Central memory CD8-positive, alpha-beta T cell (primary cell): ENCODE measurements at places on chromosomes 7 and 10.

DNA sequence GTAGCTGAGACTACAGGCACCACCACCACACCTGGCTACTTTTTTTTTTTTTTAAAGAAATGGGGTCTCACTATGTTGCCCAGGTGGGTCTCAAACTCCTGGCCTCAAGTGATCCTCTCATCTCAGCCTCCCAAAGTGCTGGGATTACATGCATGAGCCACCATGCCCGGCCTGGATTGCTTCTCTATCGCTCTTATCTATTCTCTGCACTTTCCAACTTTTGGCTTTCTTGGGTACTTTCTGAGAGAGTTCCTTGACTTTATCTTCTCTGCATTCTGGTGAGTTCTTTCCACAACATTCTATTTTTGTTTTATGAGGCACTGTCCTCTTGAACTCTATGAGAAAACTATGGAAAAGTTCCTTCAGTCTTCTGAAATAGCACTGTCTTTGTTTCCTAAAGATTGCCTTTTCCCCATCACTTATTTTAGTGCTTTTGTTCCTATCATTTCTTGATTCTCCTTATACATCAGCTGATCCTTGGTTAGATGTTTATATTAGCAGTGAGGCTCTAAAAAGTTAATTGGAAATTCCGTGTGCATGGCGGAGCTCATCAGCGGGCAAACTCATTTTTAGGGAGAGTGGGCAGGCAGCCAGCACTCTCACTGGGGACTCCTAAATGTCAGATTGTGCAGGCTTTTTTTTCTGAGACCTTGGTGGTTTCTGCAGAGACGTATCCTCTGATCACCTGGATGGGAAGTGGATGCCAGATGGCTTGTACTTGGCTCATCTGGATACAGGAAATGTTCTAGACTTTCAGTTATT, 43.9 kb downstream of the HIP1 start:
- DNase-seq: no peak
- peaks cover 6% of the 10 kb centered on the region for H3K36me3 ChIP-seq
- no peaks in the 10 kb centered on the region for H3K27me3 ChIP-seq
- peaks cover 9% of the 10 kb centered on the region for H3K4me1 ChIP-seq
- H3K27ac ChIP-seq: no peak overlapping the region

DNA sequence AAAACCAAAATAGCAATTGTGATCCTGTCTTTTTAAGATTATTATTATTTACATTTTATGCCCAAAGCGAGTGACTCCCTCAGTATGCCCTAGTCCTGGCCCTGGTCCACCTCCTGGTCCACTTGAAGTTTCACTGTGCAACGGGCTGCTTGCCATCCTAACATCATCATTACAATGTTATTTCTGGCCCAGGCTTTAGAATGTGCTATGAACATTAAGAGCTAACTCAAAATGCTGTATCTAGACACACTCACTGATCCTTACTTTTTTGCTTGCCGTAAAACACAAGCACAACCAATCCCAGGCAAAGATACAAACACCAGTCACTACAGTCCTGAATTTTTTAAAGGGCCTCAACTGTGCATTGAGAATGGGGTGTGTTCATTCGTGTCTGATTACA, 38.4 kb downstream of the RHOBTB1 start:
- no peak for DNase-seq
- H3K4me1 ChIP-seq: peaks cover 2% of the 10 kb centered on the region
- no peak overlapping the region for H3K4me3 ChIP-seq
- no peak overlapping the region for H3K27ac ChIP-seq
- H3K27me3 ChIP-seq: peaks cover 55% of the 10 kb centered on the region
- H3K36me3 ChIP-seq: no peaks in the 10 kb centered on the region

GRCh38 chr7:153027904-153028303, 268.4 kb downstream of the ACTR3B start:
- H3K27me3 ChIP-seq: peaks cover 6% of the 10 kb centered on the region
- H3K4me3 ChIP-seq: no peak overlapping the region
- no peak for DNase-seq
- peaks cover 5% of the 10 kb centered on the region for H3K4me1 ChIP-seq

DNA sequence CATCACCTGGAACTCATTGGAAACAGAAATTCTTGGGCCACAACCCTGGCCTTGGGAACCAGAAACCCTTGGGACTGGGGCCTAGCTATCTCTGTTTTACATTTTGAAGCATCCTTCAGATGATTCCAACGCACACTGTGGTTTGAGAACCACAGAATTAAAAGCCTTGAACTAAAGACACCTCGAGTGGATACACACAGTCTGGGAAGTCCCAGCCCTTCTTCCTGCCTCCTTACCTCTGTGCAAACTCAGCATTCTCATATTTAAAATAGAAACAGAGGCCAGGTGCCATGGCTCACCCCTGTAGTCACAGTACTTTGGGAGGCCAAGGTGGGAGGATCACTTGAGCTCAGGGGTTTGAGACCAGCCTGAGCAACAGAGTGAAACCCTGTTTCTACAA, 12.9 kb downstream of the NPFFR1 start:
- DNase-seq: no peak
- H3K36me3 ChIP-seq: no peaks in the 10 kb centered on the region
- H3K27me3 ChIP-seq: no peaks in the 10 kb centered on the region
- no peak overlapping the region for H3K27ac ChIP-seq
- H3K4me1 ChIP-seq: peaks cover 7% of the 10 kb centered on the region
- no peak overlapping the region for H3K4me3 ChIP-seq

DNA sequence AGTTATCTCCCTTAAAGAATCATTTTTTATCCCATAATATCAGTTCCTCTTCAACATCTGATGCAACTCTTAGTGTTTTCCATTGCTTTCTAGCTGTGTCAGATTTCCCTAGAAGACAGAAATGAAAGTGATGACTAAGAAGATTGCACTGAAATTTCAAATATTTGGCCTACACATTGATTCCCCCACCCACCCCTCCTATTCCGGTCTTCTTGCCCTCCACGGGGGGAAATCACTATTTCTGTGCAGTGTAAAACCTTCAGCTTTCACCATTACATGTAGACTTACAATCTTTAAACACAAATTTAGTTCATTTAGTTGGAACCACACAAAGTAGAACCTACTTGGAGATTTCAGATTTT, 63.7 kb upstream of the IL6 start:
- H3K27me3 ChIP-seq: peaks cover 19% of the 10 kb centered on the region
- no peaks in the 10 kb centered on the region for H3K36me3 ChIP-seq
- H3K4me3 ChIP-seq: no peak overlapping the region

DNA sequence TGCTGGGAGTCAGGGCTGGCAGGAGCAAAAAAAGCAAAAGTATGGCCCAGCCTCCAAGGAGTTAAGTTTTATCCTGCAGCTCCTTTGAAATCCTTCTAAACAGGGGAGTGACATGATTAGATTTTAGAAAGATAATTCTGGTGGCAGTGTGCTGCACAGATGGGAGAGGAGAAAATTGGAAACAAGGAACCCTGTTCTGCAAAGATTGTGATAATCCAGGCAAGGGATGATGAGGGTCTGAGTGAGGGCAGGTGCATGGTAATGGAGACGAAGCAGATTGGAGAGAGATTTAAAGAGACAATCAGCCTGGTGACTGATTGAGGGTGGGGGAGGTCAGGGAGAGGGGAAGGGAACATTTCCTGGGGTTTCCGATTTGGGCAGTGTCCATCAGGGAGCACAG, 444.7 kb upstream of the PODXL start:
- H3K27me3 ChIP-seq: no peaks in the 10 kb centered on the region
- no peak overlapping the region for H3K27ac ChIP-seq
- no peak overlapping the region for H3K4me3 ChIP-seq
- DNase-seq: no peak
- H3K36me3 ChIP-seq: no peaks in the 10 kb centered on the region
- H3K4me1 ChIP-seq: no peaks in the 10 kb centered on the region

GRCh38 chr10:50375051-50375452, 123.7 kb upstream of the ASAH2 start:
- DNase-seq: no peak
- H3K4me3 ChIP-seq: no peak overlapping the region
- H3K36me3 ChIP-seq: no peaks in the 10 kb centered on the region
- peaks cover 24% of the 10 kb centered on the region for H3K4me1 ChIP-seq
- no peaks in the 10 kb centered on the region for H3K27me3 ChIP-seq

GRCh38 chr7:115289971-115290370, 368.1 kb downstream of the MDFIC start:
- peaks cover 22% of the 10 kb centered on the region for H3K27me3 ChIP-seq
- H3K36me3 ChIP-seq: no peaks in the 10 kb centered on the region
- no peak overlapping the region for H3K4me3 ChIP-seq
- no peak overlapping the region for H3K27ac ChIP-seq
- no peaks in the 10 kb centered on the region for H3K4me1 ChIP-seq

DNA sequence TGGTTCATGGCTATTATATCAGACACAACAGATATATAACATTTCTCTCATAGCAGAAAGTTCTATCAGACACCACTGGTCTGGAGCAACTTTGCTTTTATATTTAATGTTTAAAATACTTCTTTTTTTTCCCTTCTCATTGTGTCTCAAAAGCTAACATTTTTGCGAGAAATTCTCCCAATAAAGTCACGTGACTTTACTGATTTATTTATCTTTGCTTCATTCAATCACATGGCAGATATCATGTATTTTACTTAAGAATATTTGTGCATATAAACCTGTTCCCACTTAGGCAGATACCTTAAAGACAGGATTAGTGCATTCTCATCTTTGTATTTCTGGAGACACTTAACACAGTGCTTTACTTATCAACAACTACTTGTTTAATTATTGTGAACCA, 1093.1 kb upstream of the LRRN3 start:
- H3K36me3 ChIP-seq: peaks cover 2% of the 10 kb centered on the region
- DNase-seq: no peak
- no peak overlapping the region for H3K4me3 ChIP-seq

DNA sequence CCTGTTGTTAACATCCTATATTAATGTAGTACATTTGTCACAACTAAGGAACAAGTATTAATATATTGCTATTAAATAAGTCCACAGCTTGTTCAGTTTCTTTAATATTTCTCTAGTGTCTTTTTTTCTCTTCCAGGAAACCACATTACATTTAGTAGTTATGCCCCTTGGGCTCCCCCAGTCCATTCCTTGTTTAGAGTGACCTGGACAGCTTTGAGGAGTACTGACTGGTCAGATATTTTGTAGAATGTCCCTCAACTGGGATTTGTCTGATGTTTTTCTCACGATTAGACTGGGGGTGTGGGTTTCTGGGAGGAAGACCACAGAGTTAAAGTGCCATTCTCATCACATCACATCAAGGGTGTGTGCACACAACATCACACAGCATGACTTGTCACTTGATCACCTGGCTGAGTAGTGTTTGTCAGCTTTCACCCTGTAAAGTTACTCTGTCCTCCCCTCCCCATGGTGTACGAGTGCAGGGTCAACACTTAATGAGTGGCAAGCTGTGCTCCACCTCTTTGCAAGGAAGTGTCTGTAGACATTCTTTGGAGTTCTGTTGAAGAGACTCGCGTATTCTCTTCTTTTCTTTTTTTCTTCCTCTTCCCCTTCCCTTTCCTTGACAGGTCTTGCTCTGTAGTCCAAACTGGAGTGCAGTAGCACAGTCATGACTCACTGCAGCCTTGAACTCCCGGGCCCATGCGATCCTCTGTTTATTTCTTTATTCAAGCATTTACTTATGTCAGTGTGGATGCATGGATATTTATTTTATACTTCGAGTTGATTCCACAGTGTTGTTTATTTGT, 10.2 kb downstream of the LMTK2 start:
- DNase-seq: no peak
- H3K4me1 ChIP-seq: peaks cover 32% of the 10 kb centered on the region
- H3K27ac ChIP-seq: no peak overlapping the region

DNA sequence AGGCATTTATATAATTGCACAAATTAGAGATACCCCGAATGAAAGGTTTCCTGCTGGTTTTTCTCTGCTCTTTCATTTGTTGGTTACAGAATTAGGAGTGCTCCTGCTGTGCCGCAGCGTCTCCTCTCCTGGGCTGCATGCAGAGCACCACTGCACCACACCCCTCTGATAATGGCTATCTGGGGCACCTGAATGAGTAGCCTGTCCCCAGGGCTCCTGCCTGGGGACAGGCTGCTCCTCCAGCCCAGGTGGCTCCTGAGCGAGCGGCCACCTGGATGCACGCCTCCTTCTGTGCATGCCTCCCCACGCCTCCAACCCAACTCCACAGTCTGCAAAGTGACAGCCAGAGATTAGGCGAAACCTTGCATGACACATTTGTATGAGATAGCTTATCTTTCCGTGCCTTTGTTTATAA, 242.6 kb upstream of the FZD8 start:
- H3K36me3 ChIP-seq: no peaks in the 10 kb centered on the region
- H3K4me3 ChIP-seq: no peak overlapping the region
- no peaks in the 10 kb centered on the region for H3K4me1 ChIP-seq
- no peak for DNase-seq

- peaks cover 67% of the 10 kb centered on the region for H3K36me3 ChIP-seq
- peak overlapping the region; percentile 97 for H3K4me3 ChIP-seq
- peak overlapping the region; percentile 98 for H3K27ac ChIP-seq
- peaks cover 77% of the 10 kb centered on the region for H3K4me1 ChIP-seq
These were observed 2.4 kb downstream of the SPOCK2 start for GRCh38 chr10:72085864-72086465.

DNA sequence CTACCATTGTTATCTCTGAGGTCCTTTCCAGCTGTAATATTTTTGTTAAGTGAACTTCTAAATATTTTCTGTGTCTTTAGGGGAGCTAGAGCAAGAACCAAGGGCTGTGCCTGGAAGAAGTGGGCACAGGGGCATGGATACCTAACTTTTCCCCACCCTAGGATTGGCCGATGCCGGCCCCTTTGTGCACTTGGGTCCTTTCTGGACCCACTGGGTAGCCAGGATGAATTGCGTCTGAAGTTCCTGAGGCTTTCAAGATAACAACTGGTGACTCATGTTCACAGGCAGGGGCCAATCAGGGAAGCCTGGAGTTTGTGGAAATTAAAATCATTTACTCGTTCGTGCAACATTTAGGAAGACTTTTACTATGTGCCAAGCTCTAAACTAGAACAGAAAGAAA, 758 bp downstream of the DPCD start:
- H3K4me1 ChIP-seq: peaks cover 40% of the 10 kb centered on the region
- DNase-seq: no peak

- DNase-seq: no peak
- H3K4me1 ChIP-seq: peaks cover 36% of the 10 kb centered on the region
- no peaks in the 10 kb centered on the region for H3K27me3 ChIP-seq
- peak overlapping the region; percentile 17 for H3K4me3 ChIP-seq
- peaks cover 19% of the 10 kb centered on the region for H3K36me3 ChIP-seq
These were observed 59.9 kb upstream of the TM9SF3 start for GRCh38 chr10:96646751-96647166.

- DNase-seq: no peak
- H3K4me1 ChIP-seq: peaks cover 41% of the 10 kb centered on the region
- H3K27ac ChIP-seq: no peak overlapping the region
These were observed 1.5 kb downstream of the SUN1 start for GRCh38 chr7:833601-834258.

DNA sequence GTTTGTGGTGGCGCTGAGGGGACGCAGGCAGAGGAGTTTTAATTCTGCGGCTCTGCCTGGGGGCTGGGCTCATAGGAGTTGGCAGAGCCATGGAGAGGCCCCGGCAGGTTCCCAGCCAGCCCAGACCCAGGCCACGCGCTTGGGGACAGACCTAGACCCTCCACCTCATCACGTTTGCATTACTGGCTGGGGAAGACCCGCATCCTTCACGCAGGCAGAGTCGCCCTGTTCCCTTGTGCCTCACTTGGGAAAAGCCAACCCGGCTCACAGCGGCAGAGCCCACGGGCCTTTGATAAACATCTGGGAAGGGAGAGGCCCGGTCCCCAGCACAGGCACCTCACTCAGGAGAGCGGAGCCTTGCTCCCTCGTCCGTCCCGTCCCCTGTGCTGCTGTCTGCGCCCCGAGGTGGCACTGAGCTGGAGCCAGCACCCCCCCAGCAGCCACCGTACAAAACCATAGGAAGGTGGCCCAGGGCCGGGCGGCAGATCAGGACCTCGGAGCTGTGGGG, 112.8 kb downstream of the CYTH3 start:
- no peak overlapping the region for H3K4me3 ChIP-seq
- H3K36me3 ChIP-seq: peaks cover 32% of the 10 kb centered on the region

- H3K27ac ChIP-seq: no peak overlapping the region
- peaks cover 85% of the 10 kb centered on the region for H3K27me3 ChIP-seq
- DNase-seq: no peak
- no peaks in the 10 kb centered on the region for H3K36me3 ChIP-seq
- peaks cover 5% of the 10 kb centered on the region for H3K4me1 ChIP-seq
These were observed 70.2 kb downstream of the BEND7 start for GRCh38 chr10:13458687-13459012.
